ENCODE measurements at places on chromosomes 6 and 20.

DNA sequence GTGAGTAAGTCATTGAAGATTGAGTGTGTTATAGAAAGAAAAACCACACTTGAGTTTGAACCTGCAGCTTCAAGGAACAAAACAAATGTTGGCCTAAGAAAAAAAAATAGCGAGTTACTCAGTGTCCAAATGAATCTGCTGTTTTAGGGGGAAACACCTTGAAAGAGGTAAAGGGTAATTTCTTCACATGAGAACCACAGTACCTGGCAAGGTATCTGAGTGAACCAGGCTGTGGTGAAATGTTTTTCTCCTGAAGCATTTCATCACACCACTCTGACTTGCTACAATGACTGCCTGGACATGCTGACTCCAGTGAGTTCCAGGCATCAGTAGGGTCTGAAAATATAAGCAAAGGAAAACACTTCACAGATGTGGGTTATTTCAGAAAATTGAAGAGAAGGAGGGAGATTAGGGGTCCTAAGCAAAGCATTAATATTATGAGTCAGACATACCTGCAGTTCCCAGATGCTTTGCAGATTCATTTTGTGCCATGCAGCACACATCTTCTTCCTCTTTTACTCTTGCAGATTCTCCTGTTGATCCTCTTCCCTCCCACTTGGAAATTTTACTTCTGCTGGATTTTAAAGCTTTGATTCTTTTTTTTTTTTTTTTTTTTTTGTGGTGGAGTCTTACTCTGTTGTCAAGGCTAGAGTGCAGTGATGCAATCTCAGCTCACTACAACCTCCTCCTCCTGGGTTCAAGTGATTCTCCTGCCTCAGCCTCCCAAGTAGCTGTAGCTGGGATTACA lies 206.2 kb upstream of the SGK1 start:
- no peak for DNase-seq

GRCh38 chr6:167073679-167074274 lies 49.1 kb upstream of the CCR6 start:
- no peak for DNase-seq

DNA sequence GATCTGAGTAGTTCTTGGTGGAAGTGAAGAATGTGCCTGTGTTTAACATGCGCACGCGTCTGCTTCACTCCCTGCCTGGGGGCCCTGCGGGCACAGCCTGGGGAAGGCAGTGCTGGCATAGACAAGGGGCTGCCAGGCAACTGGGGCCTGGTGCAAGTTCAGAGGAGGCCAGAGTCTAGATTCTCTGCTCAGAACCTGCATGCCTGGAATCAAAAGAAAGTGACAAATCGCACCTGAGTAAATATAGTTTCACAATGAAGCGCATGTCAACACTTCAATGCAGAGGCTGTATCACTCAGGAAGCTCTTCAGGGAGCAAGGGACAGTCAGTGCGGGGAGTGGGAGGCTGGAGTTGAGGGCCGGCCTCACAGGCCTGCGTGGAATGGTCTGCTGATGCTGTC lies 24.2 kb upstream of the PPP1R14C start:
- no peak for DNase-seq

DNA sequence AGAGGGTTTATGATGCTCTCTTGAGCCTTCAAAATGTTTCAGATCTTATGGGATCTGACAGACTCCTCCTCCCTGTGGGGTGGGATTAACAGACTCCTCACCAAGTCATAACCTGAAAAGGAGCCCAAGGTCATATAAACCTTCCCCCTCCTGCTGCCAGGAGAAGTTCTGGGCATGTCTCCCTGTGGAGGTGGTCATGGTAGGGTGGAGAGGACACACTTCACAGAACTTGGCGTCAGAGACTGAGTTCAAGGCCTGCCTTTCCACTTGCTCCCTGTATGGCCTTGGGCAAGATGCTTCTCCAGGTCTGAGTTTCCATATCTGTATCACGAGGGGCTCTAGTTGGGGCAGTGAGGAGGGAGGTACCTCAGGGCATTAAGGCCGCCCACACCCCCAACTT lies 32.4 kb upstream of the AAR2 start:
- DNase-seq = no peak

- DNase-seq = no peak
These were observed 382.5 kb downstream of the EPHA7 start for GRCh38 chr6:93036835-93037234.

DNA sequence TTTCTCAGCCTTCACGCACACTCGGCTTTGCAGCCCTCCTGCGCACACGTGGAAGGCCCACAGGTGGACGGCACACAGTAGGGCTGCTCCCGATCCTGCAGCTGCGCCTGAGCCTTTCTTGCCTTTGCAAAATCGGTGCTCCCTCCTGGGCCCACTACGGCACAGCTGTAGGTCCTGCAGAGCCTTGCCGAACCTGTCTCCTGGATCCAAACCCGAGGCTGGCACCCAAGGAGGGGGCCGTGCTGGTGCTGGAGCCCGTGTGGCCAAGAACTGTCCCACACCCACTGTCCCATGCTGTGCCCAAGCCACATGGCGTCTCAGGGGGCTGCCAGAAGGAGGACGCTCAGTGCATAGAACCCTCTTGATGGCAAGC lies 227.4 kb downstream of the TTLL2 start:
- no peak for DNase-seq

GRCh38 chr6:42693725-42694323 lies 28.6 kb downstream of the PRPH2 start:
- no peak for DNase-seq

DNA sequence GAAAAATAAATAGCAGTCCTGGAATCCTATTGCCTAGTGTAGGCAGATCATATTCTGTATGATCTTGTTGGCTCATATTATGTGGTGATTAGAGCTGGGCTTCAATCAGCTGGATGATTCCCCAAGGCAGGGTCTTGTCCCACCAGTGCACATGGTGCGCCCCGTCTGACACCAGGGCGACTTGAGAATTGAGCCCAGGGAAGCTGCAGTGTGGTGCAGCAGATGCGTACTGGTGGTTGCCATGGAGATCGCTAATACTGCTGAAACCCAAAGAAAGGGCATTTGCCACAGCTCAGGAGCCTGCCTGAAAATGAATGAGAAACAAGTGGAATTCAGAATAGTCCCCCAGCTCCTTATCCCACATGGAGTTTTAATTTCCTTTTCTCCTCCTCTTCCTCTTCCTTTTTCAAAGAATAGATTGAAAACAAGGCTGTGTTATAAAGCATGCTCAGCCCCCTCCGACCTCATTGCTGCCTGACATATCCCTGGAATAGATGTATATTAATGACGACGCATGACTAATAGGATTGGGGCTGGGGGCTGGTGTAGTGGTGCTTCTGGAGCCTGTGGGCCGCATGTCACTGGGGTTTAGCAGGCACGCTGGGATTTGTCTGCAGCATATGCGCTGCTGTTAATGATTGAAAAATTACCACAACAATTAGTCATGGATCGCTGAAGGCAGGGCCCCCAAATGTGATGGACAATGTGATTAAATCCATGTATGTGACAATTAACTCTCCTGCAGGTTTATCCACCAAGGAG lies 210.5 kb downstream of the FARS2 start:
- DNase-seq = no peak

GRCh38 chr6:32603888-32604287 lies 14.2 kb upstream of the HLA-DRB1 start:
- DNase-seq = no peak

DNA sequence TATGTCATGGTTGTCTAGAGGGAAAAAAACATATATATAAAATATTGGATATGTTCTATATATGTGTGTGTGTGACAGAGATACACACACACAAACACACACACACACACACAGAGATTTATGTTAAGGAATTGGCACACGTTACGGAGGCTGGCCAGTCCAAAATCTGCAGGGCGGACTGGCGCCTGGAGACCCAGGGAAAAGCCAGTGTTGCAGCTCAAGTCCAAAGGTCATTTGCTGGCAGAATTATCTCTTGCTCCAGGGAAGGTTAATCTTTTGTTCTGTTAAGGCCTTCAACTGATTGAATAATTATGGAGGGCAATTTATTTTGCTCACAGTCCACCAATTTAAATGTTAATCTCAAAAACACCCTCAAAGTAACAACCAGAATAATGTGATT lies 37.5 kb upstream of the PDE7B start:
- no peak for DNase-seq

DNA sequence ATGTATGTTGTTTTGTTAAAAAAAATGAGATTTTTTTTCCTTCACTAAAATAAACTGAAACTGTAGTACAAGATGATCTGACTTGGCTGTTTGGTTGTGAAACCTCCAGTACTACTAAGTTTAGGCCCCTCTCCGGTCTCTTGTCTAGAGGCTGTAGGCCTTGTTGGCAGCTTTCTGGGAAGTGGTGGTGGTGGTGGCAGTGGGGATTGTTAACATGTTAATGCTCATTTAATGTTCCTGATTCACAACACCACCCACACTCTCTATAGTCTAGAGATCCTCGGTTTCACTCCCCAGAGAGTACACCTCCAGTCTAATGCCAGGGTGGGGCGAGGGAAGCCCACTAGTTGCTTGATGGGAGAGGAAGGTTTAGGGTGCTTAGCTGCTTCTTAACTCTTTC lies 24.1 kb downstream of the STK4 start:
- peak; percentile 44 for DNase-seq

DNA sequence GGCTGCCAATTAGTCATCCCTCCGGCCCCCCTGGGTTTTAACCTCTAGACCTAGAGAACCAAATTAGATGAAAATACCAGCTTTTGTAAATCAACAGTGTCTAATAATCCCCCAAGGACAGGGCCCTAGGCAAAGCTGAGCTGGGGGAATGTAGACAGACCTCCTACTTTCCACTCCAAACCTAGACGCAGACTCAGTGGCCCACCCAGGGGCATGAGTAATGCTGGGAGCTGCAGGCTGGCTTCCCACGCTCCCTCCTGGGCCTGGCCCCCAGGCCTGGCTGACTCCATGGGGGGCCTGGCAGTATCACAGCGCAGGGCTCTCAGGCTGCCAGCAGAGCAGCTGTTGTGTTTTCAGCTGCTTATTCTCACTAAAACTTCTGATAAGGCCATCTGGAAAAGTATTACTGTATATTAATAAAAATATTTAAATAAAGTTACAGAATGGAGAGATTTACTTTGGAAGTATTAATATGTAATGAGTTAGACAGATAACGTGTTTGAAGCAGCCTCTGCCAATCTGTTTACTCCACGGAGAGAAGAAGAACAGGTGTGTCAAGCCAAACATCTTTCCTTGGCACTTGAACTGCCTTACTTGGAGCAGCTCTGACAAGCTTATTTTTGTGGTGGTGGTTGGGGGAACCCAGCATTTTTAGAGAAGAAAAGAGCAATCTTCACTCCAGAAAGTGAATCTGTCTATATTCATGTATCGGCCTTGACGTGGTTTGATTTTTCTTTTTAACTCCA lies 144.0 kb upstream of the AGPAT4 start:
- DNase-seq = peak; percentile 98

DNA sequence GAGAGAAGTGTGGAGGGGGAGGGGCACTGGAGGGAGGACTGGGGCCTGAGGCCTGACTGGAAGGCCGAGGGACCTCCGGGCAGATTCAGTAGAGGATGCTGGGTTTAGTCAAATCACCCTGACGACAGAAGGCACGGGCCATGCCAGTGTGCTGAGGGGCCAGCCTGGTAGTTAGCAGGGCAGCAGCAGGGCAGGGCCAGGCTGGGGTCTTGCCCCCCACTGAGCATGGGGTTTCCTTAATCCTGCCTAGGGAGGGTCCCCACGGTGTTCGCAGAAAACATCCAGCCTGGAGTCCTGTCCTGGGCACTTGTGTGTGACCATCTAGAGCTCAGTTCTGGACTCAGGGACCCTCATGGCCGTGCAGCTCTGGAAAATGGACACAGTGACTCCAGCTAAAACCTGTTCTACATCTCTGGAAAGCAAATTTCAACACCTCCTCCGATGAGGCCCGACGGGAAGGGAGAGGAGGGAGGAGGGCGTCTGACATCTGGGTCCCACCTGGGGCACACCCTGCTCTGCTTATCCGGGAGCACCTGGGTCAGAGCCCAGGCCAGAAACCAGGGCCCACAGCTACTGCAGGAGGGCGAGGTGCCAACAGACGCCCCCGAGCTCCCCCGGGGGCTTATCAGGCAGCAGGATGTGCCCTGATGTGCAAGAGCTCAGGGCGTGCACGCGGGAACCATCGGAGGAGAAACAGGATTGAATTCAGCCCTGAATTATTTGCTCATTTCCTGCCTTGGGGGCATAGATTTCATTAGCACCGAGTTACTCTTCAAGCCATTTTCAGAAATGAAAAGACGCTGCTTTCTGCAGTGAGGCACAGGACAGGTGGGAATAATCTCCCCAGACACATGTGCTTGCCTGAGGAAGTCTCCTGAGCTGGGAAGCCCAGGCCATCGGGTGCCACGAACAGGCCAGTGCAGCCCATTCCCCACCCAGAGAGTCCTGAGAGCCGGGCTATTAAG lies 78.0 kb upstream of the MPC1 start:
- no peak for DNase-seq

DNA sequence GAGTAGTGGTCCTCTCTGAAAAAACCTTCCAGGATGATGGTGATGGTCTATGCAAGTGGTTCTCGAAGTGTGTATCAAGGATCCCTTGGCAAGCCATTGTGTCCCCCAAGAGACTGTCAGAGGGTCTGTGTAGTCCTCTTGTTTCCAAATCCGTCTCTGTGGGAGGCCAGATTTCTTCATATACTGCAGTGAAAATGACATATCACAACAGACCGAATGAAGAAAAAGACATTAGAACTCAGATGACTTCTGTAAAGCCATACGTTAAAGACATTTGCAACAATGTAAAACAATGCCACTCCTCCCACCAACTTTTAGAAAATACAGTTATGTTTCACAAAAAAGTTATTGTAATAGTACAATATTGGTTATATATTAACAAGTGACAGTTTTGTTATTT lies 27.2 kb upstream of the LAMP5 start:
- no peak for DNase-seq

DNA sequence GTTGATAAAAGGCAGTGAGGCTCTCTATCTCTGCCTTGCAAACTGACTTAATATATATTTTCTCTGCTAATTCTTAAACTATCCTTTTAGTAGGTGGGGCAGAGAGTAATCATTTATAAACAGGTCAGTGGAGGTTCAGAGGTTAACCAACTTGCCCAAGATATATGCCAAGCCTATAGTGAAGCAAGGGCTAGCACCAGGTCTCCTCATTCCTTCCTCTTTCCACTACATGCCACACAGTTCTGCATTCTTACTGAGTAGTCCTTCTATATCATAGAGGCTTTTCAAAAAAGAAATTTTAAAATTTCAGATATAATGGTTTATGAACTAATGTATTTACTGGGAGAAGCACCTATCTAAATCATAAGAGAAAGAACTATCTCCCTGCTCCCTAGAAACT lies 8.5 kb downstream of the ARG1 start:
- DNase-seq = no peak

- peak; percentile 20 for DNase-seq
These were observed 105.3 kb upstream of the SLC22A16 start for GRCh38 chr6:110581679-110582078.

DNA sequence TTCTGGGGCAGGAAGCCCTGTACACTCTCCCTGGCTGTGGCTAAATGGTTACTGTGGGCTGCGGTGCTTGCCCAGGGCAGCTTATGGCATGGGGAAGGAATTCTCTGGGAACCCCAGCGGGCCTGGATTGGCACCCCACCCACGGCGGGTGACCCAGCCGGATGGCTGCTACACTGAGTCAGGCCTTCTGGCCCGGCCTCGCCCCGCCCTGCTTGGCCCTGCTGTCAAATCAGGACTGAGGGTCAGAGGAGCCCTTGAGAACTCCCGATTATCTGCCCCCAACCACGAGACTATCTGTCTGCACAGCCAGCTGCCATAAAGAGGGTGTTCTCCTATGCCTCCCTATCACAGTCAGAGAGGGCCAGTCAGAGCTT lies 7.3 kb upstream of the ITPR3 start:
- DNase-seq = peak; percentile 76

- DNase-seq = no peak
These were observed 94.2 kb downstream of the MYLK4 start for GRCh38 chr6:2656460-2657079.

- no peak for DNase-seq
These were observed 49.3 kb downstream of the PACRG start for GRCh38 chr6:162777091-162777490.
